NCI-H460 (cell line): ENCODE measurements at places on chromosomes 7 and 10.

- no peak for DNase-seq
Measured at GRCh38 chr10:86988520-86988919, 20.2 kb downstream of the ADIRF start.

- DNase-seq: no peak
Measured at GRCh38 chr7:158017111-158018097, 570.2 kb downstream of the PTPRN2 start.

- no peak for DNase-seq
Measured at GRCh38 chr7:98674461-98674860, 57.4 kb downstream of the NPTX2 start.

GRCh38 chr7:69708857-69709256, 110.6 kb downstream of the AUTS2 start:
- peak; percentile 15 for DNase-seq

DNA sequence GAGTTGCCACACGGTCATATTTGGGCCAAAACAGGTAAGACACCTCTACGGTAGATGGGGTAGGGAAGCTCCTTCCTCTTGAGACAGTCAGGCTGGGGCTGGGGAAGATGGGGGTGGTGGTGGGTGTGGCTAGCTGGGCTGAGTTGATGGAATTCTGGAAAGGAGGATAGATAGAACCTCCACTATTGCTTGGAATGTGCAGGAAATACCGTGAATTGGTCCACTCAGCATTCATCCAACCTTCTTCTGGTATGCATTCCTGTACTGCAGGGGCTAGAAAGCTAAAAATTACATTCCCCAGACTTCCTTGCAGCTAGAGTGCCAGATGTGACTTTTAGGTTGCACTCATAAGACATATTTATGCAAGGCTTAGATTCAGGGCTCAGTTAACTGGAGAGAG, 24.8 kb downstream of the TLX1 start:
- no peak for DNase-seq

GRCh38 chr7:139725077-139725476, 52.7 kb downstream of the HIPK2 start:
- DNase-seq: no peak

DNA sequence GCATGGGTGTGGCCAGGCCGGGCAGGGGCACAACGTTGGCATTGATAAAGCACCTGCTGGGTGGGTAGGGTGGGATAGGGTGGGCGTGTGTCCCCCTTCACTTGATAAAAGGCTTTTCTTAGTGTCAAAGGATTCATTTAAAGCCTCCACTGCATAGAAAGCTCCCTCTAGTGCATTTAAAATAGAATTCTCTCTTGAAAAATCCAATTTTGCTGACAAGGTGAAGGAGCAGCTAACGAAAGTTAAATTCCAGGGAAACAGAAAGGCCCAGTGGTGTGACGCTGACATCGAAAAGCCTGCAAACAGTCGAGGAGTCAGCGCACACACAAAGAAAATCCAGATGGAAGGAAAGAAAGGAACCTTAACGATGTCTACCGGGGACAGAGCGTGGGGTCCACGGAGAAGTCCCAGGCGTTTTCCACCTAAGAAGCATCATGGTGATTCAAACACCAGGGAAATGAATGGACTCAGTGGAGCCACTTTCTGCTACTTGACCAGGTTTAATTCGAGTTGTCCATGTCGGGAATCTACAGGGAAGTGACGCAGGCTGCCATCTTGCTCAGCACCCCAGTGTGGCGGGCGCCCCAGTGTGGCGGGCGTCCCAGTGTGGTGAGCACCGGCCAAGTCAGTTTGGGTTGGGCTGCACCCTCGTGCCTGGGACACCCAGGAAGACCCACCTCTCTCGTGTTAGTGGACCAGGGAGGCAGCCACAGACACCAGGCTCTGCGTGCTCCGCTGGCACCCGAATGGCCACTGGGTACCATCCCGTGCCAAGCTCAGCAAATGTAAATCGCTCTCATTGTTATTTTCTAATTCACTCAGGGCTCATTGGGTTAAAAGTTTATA, 217.8 kb downstream of the DNAJB6 start:
- DNase-seq: no peak

DNA sequence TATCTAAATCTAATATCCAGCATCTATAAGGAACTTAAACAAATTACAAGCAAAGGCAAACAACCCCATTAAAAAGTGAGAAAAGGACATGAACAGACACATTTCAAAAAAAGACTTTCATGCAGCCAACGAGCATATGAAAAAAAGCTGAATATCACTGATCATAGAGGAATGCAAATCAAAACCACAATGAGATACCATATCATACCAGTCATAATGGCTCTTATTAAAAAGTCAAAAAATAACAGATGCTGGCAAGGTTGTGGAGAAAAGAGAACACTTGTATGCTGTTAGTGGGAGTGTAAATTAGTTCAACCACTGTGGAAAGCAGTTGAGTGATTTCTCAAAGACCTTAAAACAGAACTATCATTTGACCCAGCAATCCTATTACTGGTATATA, 334.4 kb upstream of the CACNA2D1 start:
- DNase-seq: no peak

GRCh38 chr7:45593877-45594276, 19.7 kb downstream of the ADCY1 start:
- DNase-seq: no peak
